Fibroblast of villous mesenchyme (primary cell): ENCODE measurements at places on chromosomes 4 and X.
A peak's percentile ranks its signal among the peaks of the same experiment; 100 is the strongest.

DNA sequence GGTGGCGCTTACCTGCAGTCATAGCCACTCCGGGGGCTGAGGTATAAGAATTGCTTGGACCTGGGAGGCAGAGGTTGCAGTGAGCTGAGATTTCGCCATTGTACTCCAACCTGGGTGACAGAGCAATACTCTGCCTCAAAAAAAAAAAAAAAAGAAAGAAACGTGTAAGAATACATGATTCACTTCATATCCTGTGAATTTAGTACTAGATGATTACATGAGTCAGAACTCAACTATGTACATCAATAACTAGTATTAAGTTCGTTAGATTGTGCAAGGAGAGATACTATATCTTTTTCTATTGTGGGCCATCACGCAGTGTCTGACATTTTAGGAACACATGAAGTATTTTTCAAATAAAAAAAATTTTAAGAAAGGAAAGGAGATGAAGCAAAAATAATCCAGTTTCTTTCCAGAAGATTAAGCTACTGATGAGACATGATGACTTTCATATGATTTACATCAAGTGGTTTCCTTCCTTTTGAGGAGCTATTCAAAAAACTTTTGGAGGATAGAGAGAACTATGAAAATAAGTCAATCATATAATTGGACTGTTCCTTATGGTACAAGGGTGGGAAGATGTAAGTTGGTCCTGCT lies 64.7 kb upstream of the EXOC1L start:
- peak; percentile 57 for DNase-seq

GRCh38 chr4:110770353-110770752 lies 147.5 kb upstream of the PITX2 start:
- DNase-seq: no peak

DNA sequence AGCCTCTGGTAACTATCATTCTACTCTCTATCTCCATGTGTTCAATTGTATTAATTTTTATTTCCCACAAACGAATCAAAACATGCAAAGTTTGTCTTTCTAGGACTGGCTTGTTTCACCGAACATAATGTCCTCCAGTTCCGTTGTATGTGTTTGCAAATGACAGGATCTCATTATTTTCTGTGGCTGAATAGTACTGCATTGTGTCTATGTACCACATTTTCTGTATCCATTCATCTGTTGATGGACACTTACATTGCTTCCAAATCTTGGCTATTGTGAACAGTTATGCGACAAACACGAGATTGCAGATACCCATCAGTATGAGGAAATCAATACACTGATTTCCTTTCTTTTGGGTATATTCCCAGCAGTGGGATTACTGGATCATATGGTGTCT lies 8.4 kb upstream of the LDOC1 start:
- no peak for DNase-seq

GRCh38 chrX:66728818-66729271 lies 90.0 kb upstream of the EDA2R start:
- DNase-seq: peak; percentile 48

DNA sequence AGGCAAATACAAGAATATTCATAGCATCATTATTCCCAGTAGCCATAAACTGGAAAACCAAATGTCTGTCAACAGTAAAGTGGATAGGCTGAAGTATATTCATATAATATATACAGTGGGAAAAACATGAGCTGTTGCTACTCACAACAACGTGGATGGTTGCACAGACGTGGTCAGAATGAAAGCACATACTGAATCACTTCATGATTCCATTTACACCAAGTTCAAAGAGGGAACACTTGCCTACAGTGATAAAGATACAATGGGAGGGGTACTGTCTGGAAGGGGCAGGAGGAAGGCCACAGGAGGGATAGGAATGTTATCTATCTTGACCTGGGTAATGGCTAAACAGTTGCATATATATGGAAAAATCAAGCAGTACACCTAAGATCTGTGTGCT lies 25.3 kb downstream of the APBB2 start:
- DNase-seq: no peak

DNA sequence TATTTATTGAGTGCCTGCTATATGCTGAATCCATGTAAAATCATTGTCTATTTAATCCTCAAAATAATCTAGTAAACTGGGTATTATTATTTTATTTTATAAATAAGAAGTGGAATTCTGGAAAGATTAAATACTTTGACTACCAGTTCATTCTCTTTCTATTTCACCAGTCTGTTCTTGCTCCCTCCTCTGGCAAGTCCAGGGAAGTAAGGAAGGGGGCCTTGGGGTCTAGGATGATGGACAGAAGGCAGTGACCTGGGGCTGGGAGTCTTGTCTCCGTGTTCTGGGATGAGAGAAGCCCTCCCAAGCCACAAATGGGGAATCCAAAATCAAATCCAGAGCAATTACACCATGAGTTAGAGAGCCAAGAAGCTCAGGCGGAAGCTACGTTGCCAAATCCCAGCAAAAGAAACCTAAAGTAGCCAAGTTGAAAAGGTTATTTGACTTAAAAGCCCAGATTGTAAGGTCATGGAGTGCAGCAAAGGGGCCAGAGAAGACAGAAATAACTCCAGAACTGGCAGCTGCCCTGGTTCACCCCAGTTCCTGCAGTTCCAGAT lies 28.3 kb upstream of the PARM1 start:
- DNase-seq: no peak

- no peak for DNase-seq
These were observed 27.3 kb downstream of the CXorf58 start for GRCh38 chrX:23935106-23935505.

GRCh38 chr4:22546299-22546698 lies 30.4 kb upstream of the ADGRA3 start:
- DNase-seq: no peak

DNA sequence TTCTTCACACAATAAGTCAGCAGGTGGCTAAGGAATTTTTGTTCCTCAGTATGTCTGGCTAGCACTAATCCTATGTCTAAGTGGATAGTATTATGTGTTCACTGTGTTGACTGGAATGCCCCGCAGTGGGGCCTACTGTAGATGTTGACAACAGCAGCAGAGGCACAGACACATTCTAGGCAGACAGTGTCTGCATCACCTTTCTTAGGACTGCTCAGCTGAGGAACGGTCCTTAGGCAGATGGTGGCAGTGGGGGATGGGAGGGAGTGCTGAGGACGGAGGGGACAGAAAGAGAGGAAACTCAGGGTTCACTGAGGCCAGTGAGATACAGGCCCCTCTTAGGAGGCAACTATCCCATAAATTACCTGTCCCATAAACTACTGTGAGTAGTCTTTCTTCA lies 44.6 kb upstream of the LEF1 start:
- no peak for DNase-seq

- no peak for DNase-seq
These were observed 11.5 kb downstream of the MAD2L1 start for GRCh38 chr4:120055162-120055561.

DNA sequence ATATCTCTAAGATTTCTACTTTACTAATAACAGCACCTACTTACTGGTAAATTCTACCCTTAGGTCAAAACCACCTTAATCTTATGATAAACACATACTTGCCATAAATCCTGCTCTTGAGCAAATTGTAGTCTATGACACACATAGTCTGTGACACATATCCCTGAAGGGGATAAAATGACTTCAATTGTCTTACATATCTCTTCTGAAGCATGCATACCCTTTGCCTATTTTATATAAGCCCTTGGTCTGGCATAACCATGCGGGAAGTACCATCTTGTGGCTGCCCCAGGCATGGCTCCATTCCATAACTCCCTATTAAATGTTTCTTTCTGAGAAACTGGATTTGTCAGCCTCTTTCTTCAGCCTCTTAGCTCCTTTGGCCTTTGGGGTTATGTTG lies 248.9 kb downstream of the SLC7A11 start:
- DNase-seq: no peak

- peak; percentile 14 for DNase-seq
These were observed 37.8 kb upstream of the PCDH19 start for GRCh38 chrX:100447655-100448397.

GRCh38 chr4:183362036-183362435 lies 39.8 kb upstream of the CLDN24 start:
- no peak for DNase-seq

- DNase-seq: no peak
These were observed at the start of gene CYTL1 for GRCh38 chr4:5019274-5019673. Gene CYTL1 (minus strand): TSS chr4:5019458. CDS start chr4:5019445, 13 bp downstream.

GRCh38 chr4:29307256-29307655 lies 1412.9 kb upstream of the PCDH7 start:
- DNase-seq: no peak

DNA sequence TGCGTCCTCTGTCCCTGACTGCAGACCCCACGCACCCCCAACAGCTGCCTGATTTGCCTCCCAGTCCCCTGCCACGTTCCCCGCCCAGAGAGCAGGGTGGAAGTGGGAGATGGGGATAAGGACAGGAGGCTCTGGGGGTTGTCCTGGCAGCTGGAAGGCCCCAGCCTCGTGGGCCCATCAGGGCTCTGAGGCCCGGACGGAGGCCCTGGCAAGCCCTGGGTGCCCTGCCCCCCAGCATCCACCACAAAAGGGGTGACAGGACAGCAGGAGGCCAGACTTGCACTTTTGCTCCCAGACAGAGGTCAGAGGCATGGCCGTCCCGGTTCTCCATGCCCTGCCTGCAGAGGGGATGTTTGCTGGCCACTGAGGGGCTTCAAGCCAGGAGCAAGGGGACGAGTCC lies 4.7 kb downstream of the SH3TC1 start:
- DNase-seq: no peak

GRCh38 chr4:48570646-48571220 lies 80.7 kb downstream of the ZAR1 start:
- DNase-seq: peak; percentile 24

- no peak for DNase-seq
These were observed 116.7 kb upstream of the GLRA2 start for GRCh38 chrX:14412686-14413085.

DNA sequence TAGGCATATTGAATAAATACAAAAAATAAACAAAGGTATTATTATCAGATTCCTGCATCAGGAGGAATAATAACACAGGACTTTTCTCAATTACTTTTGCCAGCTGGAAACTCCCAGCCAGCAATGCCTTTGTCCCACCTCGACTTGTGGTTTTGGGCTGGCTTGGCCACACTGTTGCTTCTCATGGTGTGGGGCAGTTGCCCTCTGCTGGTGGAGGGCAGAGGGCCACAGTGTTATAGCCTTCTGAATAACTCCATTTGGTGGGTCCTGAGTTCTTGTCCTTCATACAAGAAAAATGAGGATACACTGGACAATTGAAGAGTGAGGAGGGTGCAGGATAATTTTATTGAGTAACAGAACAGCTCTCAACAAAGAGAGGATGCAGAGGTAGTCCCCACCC lies 1206.0 kb upstream of the ADGRL3 start:
- no peak for DNase-seq

DNA sequence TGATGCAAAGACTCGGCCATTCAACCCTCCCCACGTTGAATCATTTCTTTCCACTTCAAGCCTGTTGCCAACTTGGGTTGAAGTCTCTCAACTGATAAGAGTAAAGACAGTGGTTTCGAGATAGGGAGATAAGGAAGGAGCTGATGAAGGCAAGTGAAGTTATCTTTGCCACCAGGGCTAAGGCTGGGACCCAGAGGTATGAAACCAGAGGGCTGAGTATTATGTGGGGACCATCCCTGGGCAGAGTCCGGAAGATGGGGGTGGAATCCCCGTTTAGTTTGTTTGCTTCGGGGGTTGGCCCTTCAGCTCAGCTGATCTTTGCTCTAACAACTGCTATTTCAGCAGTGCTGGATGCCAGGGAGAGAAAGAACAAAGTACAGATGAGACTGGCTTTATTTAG lies 2.3 kb upstream of the XPNPEP2 start:
- no peak for DNase-seq

DNA sequence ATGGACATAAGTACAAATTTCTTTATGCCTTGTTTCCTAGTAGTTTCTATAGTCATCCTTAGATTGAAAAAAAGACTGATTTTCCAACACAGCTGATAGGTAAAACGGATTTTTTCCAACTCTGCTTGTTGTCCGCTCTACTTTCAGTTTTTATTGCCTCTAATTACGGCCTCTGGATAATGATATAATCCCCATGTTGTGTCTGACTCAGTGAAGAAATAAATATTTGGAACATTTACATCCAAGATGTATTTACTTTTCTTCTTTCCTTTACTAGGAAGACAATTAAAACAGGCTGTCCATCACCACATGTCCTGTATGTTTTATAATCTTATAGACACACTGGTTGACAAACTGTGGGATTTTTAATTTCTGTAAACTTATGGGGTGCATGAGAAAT lies 6.8 kb upstream of the CXCL3 start:
- peak; percentile 31 for DNase-seq

DNA sequence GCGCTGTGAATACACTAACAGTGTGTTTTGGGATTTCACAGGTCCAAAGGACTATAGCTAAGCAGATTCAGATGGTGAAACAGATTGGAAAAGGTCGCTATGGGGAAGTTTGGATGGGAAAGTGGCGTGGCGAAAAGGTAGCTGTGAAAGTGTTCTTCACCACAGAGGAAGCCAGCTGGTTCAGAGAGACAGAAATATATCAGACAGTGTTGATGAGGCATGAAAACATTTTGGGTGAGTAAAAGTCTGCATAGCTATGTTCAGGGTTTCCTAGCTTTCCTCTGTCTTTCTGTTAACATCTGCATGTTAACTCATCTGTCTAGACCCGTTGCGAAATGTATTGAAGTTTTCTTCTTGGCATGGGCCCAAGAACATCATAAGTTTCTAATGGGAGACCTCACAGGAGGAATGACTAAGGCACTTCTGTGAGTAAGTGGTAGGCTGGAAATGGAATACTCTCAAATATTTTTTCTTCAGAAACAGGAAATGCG lies 372.1 kb downstream of the BMPR1B start:
- peak; percentile 100 for DNase-seq

DNA sequence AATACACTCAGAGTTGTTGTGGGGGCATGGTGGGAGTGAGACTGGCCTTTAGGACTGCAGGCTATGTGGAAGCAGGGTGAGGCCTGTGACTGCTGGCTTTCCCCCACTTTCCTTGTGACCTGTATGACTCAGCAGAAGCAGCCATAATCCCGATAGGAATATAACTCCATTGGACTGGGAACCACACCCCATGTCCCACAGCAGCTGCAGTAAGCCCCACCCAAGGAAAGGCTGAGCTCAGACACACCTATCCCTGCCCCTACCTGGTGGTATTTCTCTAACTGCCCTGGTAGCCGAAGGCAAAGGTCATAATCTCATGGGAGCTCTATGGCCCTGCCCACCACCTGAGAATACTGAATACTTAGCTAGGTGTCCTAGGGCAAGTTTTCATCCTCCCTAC lies 169.3 kb downstream of the GC start:
- no peak for DNase-seq

- DNase-seq: peak; percentile 78
These were observed 38.2 kb downstream of the EDNRA start for GRCh38 chr4:147518846-147519767.

- DNase-seq: peak; percentile 96
These were observed at the start of gene MAGED1 for GRCh38 chrX:51892921-51893745. Gene MAGED1 (plus strand): TSS chrX:51893623. CDS start chrX:51894305, 682 bp downstream.

- no peak for DNase-seq
These were observed 188.1 kb downstream of the ASMT start for GRCh38 chrX:1802912-1803311.

DNA sequence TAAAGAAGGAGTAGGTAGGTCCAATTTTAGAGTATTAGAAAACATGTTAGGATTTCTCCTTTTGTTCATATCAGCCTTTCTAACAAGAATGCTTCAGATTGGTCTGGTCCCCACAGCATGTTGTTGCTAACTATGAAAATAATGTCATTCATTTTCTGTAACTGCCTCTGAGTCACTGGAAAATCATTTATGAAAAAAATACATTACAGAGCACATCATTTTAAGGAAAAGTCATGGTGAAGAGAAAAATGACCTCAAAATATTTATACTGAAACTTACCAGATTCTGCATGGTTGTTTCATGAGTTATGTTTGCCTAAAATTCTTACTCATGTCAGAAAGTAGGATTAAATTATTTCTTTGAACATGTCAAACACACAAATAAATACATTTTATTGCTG lies 35.2 kb downstream of the DTHD1 start:
- no peak for DNase-seq

- no peak for DNase-seq
These were observed 543.6 kb upstream of the FAM241A start for GRCh38 chr4:111601671-111602070.
